T follicular helper cell (primary cell): ENCODE measurements at places on chromosomes 4 and X.

DNA sequence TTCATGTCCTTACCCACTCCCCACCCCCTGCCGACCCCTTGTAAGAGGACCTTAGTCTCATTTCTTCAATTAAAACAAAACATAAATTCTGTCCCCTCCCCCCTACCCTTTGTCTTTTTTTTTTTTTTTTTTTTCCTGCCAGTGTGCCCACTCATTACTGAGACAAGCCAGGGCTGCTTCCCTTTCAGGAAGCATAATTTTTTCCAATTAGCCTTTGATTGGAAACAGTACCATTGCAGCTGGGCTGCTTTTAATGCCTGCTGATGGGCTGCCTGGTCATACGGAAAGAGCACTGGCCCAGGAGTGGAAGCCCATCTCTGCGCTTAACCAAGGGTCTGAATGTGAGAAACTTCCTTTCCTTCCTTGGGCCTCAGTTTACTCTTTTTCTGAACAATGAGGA is 18.6 kb upstream of the CAPN6 start:
- DNase-seq, result no peak

- DNase-seq, result no peak
These were observed 278.3 kb downstream of the SPRY1 start for GRCh38 chr4:123674762-123675465.

GRCh38 chr4:165394275-165394674 is 15.5 kb downstream of the CPE start:
- DNase-seq, result no peak

GRCh38 chrX:15242899-15243555 is 26.9 kb downstream of the ASB9 start:
- DNase-seq, result peak; percentile 17

GRCh38 chr4:57073559-57073958 is 36.6 kb downstream of the IGFBP7 start:
- no peak for DNase-seq
